Cardiac muscle cell (in vitro differentiated cells and primary cell): ENCODE measurements at places on chromosomes 2 and 18.
A peak's percentile ranks its signal among the peaks of the same experiment; 100 is the strongest.

GRCh38 chr2:18630101-18630500 lies 40.7 kb upstream of the NT5C1B start:
- DNase-seq: no peak

DNA sequence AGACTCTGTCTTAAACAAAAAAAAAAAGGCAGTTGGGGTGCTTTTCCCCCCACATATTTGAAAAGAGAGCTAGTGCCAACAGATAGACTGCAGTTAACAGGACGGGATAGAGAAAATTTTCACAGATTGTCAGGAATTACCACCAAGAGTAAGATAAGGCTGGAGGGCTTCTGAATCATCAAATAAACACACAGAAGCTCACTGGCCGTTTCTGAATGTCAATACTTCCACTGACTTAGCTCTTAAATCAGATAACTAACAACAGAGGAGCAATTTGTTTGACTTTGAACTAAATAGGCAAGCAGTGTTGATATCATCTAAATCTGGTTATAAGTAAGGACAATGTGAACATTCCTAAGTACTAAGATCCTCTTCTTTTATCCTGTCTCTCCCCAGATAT lies 34.7 kb downstream of the PIEZO2 start:
- DNase-seq: peak; percentile 47

DNA sequence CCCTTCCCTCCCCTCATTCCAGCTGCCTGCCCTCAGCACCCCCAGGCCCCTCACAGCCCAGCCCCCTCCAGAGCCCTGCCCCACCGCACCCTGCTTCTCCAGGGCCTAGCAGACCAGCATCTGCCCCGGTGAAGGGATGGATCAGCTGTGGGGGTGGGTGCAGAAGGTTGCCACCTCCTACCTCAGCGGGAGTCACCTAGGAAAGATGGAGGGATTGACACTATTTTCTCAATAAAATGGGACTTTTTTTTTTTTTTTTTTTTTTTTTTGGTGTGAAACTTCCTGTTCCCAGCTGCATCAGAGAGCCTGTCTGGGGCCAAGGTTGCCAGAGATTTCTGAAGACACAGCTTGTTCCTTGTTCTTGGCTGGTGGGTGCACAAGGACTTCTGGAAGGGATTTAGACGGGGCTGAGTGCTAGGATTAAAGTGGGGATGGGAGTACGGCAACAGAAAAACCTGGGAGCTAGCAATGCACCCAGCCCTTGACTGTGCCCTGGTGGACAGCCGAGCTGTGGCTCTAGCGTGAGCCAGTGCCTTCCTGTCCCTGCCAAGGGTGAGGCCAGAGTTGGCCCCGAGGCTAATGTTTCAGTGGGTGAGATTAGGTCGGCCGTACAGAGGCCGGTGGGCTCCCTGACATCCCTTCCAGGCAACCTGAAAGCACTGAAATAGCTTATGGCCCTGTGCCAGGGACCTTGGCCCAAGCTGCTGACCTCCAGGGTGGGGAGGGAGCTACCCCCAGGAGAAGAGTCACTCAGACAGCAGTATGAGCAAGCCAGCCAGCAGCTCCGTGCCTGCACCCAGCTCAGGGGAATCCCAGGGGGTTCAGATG lies 4.6 kb downstream of the B3GNT7 start:
- peak; percentile 57 for DNase-seq

DNA sequence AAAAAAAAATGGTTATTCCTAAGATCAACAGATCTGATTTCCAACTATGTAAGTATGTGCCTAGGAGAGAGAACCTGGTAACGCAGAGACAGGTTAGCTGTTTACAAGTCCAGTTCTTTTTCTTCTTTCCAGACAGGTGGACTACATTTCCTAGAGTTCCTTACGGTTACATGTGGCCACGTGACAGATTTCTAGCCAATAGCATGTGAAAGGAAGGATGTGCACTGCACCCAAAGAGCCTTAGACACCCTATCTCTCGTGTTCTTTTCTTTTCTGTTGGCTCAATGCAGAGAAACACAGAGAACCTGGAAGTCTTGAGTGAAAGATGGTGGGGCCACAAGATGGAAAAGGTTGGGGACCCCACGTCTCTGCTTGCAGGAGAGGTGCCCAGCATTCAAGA lies 375.9 kb downstream of the TNS1 start:
- DNase-seq: no peak

- no peak for DNase-seq
Observed at GRCh38 chr18:31577195-31577594, 14.5 kb upstream of the TTR start.

DNA sequence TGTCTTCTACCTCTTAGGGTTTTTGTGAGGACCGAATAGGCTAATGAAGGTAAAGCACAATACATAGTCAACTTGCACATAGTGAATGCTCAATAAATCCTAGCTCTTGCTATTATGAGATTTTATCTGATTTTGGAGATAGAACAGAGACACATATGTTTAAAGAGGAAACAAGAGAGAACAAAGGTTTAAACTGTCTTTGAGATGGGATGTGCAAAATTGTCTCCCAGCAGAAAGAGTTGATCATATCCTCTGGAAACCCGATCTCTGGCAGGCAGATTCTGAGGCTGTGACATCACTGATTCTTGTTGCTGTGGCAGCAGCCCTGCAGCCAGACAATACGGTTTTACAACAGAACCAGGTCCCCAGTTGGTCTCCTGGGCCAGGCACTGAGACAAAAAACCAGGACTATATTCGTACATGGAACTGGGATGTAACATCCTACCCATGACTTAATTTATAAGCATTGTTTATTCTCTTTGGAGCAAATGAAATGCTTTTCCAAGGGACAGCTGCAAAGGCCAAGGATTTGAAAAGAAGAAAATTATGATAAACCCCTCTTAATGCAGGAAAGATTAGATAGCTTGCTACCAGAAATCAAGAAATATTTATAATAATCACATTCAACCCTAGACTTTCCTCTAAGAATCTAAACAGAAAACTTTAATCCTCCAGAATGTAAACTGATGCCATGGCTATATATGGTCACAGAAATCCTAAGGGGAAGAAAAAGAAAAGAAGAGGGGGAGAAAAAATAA lies 80.2 kb downstream of the SLC8A1 start:
- DNase-seq: peak; percentile 65

DNA sequence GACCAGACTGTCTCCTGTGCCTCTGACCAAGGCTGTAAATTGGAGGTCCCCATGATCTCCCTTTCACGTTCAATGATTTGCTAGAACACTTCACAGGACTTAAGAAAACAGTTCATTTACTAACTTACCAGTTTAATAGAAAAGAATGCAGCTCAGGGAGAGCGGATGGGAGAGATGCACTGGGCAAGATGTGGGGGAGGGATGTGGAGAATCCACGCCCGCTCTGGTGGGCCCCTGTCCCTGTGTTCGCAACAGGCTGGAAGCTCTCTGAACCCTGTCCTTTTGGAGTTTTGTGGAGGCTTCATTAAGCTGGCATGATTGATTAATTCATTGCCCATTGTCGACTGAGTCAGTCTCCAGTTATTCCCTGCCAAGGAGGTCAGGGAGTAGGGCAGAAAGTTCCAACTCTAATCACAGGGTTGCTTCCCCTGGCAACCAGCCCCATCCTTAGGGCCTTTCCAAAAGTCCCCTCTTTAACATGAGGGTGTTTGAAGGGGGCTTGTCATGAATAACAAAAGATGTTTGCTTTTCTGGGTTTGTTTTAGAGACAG lies 257.1 kb downstream of the ACKR3 start:
- DNase-seq: no peak

DNA sequence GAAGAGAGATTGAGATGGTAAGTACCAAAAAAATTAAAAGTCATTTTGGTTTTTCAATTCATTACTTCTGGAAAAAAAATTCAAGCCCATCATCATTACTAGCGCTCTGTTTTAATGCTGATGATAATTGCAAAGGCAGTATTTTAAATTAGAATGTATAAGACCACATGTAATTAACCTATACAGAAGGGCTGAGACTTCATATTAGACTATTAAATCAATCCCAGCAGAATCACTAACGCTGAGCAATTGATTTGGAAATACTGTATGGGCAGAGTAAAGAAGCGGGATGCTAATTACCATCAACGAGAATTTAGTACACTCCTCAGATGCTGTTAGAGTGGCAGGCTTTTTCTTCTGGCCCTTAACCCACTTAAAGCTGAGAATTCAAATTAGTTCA lies 165.0 kb downstream of the SLC4A3 start:
- DNase-seq: no peak

DNA sequence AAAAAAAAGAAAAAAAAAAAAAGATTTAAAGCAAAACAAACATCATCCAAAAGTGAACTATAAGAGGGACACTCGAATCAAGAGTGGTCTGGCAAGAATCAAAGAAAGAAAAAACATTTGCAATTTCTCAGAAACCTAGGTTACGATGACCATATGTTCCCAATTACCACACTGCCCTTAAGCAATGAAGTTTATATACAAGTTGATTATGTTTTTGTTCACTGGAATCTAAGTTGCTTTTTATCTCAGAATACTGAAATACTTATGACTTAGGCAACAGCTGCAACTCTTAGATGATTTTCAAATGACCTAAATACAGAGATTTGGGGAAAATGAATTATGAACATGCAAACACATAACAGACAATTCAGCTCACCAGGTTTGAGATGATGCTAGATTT lies 597.1 kb upstream of the CHAC2 start:
- DNase-seq: no peak

DNA sequence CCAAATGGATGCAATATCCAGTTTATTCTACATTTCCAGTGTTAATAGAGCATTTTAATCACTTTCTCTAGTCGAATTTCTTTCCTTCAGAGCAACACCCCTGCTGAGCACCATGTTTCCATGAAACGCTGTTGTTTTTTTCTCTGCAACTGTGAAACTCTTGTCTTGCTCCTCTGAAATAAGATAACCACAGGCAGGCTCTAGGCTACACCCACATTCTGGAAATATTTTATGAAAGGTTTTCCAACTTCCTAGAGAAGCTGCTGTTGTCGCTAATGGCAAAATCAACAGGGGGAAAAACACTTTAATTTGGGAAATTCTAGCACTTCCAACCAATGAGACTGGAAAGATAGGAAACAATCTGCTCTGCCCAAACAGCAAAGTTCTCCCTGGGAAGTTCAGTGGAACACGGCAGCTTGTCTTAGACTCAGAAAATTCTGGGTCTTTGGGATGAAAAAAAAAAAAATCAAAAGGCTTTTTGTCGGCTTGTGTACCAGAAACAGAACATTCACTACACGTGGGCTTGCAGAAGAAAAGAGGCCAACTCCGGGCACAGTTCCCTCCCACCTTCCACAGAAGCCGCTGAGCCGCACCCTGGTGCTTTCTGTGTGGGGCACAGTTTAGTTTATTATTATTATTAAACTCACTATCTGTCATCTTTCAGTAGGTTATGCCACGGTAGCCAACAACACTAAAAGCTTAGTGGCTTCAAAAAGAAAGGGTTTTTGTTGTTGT lies 98.7 kb downstream of the MMADHC start:
- DNase-seq: no peak

GRCh38 chr2:45009928-45010701 lies 863 bp upstream of the SIX2 start:
- DNase-seq: peak; percentile 94

- DNase-seq: no peak
Observed at GRCh38 chr2:217838409-217838831, 164.4 kb downstream of the TNS1 start.

- no peak for DNase-seq
Observed at GRCh38 chr2:62501069-62501468, 4.9 kb downstream of the TMEM17 start.
